Kasumi-1 (cell line): ENCODE measurements at places on chromosomes 1 and 21.
A peak's percentile ranks its signal among the peaks of the same experiment; 100 is the strongest.

- DNase-seq: no peak
Observed at GRCh38 chr1:90761156-90761555, 44.1 kb upstream of the BARHL2 start.

DNA sequence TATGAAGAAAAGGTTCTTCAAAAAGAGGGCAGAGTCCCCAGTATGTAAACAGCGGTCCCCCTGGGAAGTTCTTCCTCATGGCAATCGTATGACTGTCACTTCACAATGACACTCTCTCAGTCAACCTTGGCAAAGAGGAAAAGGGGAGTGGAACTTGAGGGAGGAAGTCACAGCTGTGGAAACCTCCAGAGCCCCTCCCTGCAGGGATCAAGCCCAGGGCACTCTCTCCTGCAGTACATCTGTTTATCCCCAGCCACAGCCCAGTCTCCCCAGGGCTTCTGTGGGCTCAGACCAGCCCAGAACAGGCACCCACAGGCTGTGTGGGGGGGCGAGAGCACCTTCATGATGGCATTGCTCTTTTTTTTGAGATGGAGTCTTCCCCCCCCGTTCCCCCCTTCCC, 2.0 kb downstream of the ATP13A2 start:
- DNase-seq: peak; percentile 76

DNA sequence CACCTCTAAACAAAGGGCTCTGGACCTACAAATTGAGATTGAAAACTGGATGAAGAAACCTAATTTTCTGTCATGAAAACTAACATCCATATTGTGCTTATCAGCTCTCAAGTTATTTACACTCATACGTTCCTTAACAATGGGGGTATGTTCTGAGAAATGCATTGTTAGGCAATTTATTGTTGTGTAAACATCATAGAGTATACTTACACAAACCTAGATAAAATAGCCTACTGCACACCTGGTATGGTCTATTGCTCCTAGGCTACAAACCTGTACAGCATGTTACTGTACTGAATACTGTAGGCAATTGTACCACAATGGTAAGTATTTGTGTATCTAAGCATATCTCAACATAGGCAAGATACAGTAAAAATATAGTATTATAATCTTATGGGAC, 191.4 kb downstream of the TM2D1 start:
- DNase-seq: no peak

DNA sequence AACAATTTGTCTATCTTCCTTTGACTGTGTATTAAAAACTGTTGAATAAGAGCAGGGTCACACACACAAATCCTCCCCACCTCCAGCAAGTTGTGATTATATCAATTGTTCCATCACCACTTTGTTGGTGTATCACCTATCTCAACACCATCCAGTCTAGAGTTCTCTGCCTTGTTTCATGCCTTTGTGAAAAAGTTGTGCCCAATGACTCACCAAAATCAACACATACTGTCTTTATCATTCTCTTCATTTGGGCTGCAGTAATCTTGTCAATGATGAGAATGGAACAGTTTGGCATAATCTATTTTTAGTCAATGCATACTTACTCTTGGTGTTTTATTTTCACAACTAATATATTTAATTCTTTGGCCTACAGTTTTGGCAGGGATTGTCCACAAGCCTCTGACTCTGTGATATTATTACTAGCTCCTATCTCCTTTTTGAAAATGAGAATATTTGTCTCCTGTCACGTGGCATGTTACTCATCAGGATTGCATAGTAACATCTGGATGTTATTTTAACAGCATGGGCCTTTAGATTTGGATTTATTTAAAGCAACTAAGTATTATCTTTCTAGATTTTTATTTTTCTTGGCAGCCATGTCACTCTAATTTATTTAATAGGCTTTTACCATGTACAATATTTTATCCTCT, 5.1 kb downstream of the C1orf87 start:
- no peak for DNase-seq

DNA sequence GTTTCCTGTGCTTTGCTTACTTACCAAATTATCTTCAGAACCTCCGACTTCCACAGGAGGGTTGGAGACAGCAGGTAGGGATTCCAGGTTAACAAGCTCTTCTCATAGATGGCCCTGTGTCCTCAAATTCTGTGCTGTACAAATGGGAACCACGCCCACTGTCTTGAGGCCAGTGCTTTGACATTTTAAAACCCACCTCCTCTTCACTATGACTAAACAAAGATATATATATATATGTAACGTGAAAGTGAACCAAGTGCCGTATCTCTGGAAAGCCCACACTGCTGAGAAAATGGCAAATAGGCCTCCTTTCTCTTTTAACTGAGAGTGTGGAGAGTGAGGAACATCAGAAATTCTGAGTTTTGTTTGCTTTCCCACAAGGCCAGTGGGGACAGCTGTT, 99.6 kb downstream of the ZBTB18 start:
- no peak for DNase-seq

GRCh38 chr1:221878134-221878533, 136.2 kb upstream of the DUSP10 start:
- peak; percentile 63 for DNase-seq

- no peak for DNase-seq
Observed at GRCh38 chr1:11158720-11159321, 30.3 kb upstream of the ANGPTL7 start.

- no peak for DNase-seq
Observed at GRCh38 chr1:205275916-205276688, 45.4 kb downstream of the NUAK2 start.

DNA sequence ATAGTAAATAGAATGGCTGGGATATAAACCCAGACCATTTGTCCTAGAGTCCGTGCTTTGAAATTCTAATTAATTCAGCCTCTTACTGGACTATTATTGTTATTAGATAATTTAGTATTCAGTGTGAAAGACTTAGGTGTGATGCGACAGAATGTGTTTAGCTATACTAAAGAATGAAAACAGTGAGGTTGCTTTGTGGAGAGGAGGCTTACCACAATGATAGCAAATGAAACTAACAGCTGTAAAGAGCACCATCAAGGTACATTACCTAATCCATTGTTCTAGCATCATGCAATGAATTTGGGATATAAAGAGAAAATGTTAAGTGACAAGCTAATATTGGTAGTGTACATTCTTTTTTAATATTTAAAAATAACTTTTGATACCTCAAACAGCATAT, 911.1 kb downstream of the KCNT2 start:
- no peak for DNase-seq

DNA sequence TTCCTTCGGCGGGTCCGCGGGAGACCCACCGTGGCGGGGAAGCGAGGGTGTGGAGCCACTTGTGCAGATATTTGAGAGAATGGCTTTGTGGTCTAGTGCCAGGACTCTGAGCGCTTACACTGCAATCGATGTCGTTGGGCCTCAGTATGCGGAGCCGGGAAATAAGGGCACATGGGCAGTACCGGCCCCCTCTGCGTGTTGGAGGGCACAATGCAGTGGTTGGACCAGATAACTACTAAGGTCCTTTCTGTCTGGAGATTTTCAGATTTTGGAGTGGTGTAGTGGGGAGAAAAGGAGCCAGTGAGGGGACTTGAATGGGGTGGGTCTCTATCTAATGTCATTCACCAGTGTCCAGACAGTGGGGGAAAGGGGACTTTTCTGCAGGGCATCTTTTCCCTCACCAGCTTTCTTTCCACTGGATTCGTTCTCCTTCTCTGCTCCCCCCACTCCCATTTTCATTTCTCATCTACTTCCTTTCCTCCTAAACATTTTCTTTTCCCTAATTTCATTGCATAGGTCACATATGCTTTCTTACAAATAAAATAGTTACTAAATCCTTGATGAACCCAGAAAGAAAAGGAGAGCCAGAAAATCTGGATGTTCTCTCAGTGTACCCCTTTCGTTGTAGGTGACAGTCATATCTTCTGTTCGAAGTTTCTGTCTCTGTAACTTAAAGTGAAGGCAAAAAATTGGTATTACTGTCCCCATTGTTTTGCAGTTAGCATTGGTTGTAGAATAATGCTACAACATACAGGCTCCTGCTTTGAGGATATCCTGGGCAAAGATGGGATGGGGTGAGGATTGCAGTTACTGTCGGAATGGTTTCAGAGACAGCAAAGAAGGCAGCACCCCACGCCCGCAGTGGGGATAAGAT, 1.4 kb downstream of the ATF3 start:
- DNase-seq: peak; percentile 44

DNA sequence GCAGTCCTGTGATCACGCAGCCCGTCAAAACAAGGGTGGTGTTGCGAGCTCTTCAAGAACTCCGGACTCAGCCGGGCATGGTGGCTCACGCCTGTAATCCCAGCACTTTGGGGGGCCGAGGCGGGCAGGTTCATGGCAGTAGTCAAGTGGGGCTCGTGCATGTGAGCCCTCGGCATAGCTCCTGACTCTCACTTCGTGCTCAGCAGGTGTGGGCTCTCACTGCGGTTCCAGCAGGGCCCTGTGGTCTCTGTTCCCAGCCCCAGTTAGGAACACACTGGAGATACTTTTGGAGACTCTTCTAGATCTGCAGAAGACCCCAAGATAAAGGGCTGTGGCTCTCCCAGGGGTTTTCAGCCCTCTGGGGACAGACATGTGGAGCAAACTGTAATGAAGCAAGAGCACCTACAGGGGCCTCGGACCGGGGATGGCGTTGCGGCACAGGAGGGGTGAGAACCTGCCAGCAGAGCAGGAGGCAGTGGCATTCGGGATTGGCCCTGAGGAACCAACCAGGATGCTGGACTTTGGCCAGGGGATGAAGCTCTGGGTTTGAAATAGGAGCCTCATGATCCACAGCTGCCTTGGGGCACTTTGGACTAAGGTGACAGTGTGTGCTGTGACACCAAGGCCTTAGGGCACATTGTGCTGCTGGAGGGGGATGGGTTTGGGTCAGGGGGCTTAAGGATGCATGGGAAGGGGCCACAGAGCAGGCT, 443.2 kb downstream of the CAMTA1 start:
- DNase-seq: no peak

DNA sequence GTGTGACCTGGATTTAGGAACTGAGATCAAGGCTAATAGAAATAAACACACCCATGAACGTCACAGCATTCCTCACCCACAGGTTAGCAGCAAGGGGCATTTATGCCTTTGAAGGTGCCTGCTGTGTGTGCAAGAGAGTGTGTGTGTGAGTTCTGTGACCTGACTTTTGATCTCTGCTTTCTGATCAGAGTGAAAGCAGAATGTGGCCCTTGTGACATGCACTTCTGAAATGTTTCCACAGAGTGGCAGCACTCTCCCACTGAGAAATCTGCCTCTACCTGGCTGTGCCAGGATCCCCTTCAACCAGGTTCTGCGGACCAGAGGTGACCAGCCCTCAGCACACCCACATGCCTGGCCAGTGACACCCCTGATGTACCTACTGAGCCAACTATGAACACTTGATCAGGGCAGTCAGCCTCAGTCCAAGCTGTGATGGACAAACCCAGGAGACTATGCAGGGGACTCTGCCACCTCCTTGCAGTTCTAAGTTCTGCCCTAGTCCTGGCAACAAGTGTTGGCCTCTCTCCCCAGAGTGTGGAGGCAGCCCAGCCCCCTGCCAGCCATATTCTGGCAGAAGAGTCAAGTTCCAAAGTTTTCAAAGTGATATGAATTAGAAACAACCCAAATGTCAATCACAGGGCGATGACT, 41.0 kb downstream of the RXRG start:
- DNase-seq: peak; percentile 25

- DNase-seq: no peak
Observed at GRCh38 chr1:215477632-215478031, 89.5 kb upstream of the KCTD3 start.

GRCh38 chr1:164608651-164609057, 49.7 kb downstream of the PBX1 start:
- DNase-seq: no peak

DNA sequence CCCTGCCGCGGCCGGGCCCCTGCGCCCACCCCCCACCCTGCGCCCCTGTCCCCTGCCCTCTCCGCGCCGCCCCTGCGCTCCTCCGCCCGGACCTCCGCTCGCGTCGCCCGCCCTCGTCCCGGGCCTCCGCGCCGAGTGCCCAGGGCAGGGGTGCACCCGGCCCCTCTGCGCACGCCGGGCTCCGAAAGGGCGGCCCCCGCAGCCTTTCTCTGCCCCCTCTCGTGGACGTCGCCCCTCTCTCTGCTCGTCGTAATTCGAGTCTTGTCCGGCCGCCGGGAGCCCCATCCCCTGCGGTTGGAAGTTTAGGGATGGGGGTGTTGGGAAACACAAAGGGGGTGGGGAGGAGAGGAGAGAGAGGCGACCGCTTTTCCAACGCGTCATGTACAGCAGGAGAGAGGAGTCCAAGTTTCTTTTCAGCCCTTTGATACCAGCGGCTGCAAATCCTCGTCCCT, 407 bp downstream of the GALNT2 start:
- peak; percentile 44 for DNase-seq

DNA sequence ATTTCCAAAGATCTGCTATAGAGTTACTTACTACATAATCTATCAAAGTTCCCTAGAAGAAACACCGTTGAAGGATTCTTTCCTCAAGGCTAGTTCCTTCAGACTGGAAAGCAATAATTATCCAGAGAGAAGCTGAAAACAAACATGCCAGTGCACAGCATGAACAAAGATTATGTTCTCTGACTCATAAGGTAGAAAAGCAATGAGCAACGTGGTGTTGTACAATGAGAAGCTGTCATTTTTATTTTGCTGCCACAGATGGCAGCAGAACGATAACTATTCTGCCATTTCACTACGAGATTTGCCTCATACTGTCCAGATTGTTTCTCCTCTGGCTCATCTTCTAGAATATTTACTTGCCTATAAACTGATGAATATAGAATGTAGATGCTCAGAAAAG, 10.7 kb downstream of the EXTL2 start:
- DNase-seq: no peak

GRCh38 chr1:198590454-198590853, 48.4 kb upstream of the PTPRC start:
- DNase-seq: no peak

DNA sequence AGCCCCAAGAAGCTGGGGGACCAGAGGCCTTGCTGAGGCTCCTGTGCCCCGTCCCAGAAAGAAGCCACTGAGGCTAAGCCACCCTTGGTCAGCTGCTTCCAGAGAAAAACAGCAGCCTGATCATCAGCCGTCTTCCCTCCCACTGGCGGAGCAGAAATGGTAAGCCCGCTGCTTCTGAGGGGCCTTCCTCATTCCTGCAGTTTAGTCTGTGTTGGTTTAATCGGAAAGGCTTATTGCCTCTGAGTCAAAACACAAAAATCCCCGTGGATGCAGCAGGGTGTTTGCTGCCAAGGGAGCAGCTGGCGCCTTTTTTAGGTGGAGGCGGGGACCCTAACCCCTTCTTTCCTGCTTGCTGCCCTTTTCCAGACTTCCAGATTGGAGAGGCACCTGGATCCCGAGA, 33.9 kb downstream of the SPSB1 start:
- no peak for DNase-seq

DNA sequence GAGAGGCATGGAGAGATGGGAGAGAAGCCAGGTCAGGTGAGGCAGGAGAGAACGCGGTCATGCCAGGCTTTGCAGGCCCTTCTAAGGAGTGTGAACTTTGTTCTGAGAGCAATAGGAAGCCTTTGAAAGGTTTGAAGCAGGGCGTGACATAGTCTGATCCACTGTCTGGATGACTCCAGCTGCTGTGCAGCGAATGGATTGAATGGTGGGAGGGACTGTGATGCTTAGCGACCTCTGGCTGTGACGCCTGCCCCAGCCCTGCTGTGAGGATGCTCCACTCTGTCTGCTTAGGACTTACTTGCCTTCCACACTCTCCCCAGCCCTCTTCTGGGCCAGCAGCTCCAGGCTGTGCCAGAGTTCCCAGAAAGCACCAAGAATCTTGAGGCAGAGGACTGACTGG, 41.8 kb upstream of the POU3F1 start:
- DNase-seq: no peak
